Smooth muscle cell of trachea (primary cell): ENCODE measurements at places on chromosomes 13 and 19. TPM values are rescaled to one million over a fixed set of nuclear protein-coding genes. Genes with fewer than 3 reads are reported as not detected.

PPFIA3 gene
- total RNA-seq = 1.0 and 1.5 TPM in 2 replicates

ACTMAP gene
- 1.7 and 2.3 TPM in 2 replicates for total RNA-seq

ZBTB32 gene
- not detected in 2 replicates for total RNA-seq

LILRB5 gene
- total RNA-seq = under 0.01 TPM in 1 of 2 replicates, not detected in the other

LGALS13 gene
- total RNA-seq = not detected in 2 replicates

ZNF146 gene
- 73.4 and 118 TPM in 2 replicates for total RNA-seq

PCDH17 gene
- total RNA-seq = under 0.01 and 0.15 TPM in 2 replicates

CLEC4M gene
- total RNA-seq = not detected in 2 replicates

ZNF98 gene
- not detected in 2 replicates for total RNA-seq

SPTBN4 gene
- total RNA-seq = 12.9 and 18.4 TPM in 2 replicates

USHBP1 gene
- 0.15 TPM in 1 of 2 replicates, not detected in the other for total RNA-seq

PRX gene
- total RNA-seq = 2.2 and 3.8 TPM in 2 replicates

SIGLEC14 gene
- total RNA-seq = not detected in 2 replicates

PABPC3 gene
- 0.15 and 0.17 TPM in 2 replicates for total RNA-seq

CPB2 gene
- total RNA-seq = not detected in 2 replicates

LYPD5 gene
- total RNA-seq = 1.7 TPM in 1 of 2 replicates, not detected in the other
